Neural crest cell (in vitro differentiated cells): ENCODE measurements at places on chromosomes 3 and 15. TPM values are rescaled to one million over a fixed set of nuclear protein-coding genes. Genes with fewer than 3 reads are reported as not detected.

DNA sequence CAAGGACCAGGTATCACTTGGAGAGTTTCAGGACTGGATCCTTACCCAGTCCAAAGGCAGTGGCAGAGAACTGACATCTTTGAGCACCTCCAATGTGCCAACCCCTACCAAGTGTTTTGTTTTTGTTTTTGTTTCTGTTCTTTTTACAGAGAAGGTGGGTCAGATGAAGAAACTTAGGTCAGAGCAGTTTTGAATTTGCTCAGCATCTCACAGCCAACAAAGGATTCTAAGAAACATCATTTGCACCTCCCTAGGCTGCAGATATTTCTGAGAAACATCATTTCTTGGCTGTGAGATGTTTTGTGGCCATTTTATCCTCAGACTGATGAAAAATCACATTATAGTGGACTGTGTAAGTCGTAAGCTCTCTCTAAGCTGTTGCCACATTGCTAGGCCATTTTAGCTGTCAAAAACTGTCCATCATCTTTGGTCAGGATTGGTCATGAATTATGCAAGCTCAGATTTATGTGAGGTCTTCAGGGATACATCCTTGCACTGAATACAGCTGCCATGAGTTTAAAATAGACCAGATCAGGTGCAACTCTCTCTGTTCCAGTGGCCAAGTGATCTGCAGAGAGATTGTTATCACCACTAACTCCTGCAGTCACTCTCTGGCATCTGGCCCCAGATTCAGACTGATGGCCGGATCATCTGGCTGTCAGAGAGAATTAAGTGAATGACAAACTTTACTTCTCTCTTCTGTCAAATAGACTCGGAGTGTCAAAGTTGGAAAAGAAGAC lies 341.5 kb downstream of the EPHB1 start:
- no peak for DNase-seq

DNA sequence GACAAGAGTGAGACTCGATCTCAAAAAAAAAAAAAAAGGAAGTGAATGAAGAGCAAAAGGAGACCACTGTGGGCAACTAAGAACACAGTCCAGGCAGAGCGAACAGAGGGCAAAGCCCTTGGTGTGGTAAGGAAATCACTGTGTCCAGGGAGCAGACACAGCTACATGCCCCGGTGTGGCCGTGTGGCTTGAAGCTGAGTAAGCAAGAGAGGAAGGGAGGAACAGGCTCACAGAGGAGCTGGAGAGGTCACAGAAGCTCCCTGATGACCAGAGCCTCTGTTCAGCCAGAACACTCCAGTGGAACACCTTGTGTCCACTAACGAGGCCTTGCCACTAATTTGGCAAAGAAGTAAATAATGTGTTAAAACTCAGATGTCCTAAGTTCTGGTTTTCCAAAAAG lies 60.6 kb upstream of the GATA2 start:
- DNase-seq = no peak

- no peak for DNase-seq
These were observed 40.8 kb upstream of the FILIP1L start for GRCh38 chr3:100155128-100155527.

DNA sequence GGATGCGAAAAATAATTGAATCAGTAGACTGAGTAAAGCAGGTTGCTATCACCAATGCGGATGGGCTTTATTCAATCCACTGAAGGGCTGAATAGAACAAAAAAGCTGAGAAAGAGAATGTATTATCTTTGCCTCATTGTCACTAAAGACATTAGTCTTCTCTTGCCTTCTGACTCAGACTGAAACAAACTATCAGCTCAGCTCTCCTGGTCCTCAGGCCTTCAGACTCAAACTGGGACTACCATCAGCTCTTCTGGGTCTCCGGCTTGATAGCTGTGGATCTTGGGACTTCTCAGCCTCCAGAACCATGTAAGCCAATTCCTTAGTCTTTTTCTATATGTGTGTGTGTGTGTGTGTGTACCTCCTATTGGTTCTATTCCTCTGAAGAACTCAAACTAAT lies 12.6 kb downstream of the IFT57 start:
- no peak for DNase-seq

GP5 gene
- 0.09 TPM in 1 of 2 replicates, not detected in the other for total RNA-seq

GRCh38 chr15:86312486-86312885 lies 232.8 kb downstream of the AGBL1 start:
- no peak for DNase-seq

GRCh38 chr15:68385671-68386586 lies 46.0 kb downstream of the ITGA11 start:
- no peak for DNase-seq

DNA sequence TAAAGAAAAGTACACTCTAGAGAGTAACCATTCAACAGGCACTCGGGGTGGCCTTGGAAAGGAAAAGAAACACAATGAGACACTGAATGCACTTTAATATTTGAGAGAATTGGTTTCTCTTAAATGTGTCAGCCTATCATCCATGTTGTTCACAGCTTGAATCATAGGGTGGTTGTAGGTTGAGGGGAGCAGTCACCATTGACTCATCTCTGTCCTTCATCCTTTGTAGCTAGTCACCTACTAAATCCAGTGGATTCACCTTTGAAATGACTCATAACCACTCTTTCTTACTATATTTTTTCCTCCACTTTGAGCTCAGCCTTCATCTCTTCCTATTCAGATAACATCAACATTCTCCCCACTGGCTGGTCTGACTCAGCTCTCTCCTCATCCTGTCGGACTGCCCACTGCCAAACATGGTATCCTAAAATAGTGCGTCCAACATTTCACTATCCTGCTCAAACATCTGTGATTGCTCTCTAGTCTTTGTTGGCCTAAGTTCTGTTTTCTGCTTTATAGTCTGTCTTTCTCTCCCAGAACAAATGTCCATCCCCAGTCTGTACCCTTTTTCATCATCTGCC lies 182.7 kb upstream of the GADL1 start:
- no peak for DNase-seq

GRCh38 chr15:51736069-51736468 lies 1.4 kb downstream of the LYSMD2 start:
- DNase-seq = no peak

DNA sequence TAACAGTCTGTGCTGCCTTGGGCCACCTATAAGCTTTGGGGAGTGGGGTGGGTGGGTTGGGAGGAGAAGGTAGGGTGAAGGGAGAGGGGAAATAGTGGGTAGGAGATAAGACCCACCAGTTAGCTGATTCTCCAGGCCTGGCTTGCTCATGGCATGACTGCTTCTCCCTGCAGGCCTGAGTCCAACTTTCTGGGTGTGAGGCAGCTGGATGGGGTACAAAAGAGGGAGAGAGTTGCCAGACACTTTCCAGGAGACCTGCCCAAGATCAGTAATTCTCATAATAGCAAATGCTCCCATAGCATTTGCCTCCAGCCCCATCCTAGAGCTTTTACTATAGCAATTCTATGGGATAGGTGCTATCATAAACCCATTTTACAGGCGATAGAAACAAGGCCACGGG lies 7.7 kb downstream of the CGNL1 start:
- DNase-seq = no peak

DNA sequence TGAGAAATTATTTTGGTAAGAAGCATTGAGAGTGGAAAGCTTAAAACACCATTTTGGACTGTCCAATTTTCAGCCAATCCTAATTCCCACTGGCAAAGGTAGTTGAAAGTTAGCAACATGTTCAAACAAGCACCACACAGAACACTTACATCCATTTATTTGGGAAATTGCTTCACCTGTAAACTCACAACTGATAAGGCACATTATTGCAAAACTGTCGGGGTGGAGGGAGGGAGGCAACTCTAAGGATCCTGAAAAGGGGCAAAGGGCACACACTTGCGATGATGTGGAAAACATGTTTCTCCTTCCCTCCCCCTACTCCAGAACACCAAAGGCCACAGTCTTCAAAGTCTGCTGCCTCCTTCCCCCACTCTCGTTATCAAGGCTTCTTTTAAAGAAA lies 9.4 kb downstream of the TMEM41A start:
- DNase-seq = no peak

- no peak for DNase-seq
These were observed 49.0 kb downstream of the B3GNT5 start for GRCh38 chr3:183301937-183302580.

AADACL2 gene
- total RNA-seq = not detected in 2 replicates

PLA2G4B gene
- 5.7 and 8.5 TPM in 2 replicates for total RNA-seq

PPP1R14D gene
- not detected in 2 replicates for total RNA-seq

LYZL4 gene
- not detected in 2 replicates for total RNA-seq

CACNA1D gene
- 1.1 and 2.3 TPM in 2 replicates for total RNA-seq

GOLGA8G gene
- not detected in 2 replicates for total RNA-seq

GRCh38 chr3:13051066-13051465 lies 22.2 kb downstream of the IQSEC1 start:
- no peak for DNase-seq

DNA sequence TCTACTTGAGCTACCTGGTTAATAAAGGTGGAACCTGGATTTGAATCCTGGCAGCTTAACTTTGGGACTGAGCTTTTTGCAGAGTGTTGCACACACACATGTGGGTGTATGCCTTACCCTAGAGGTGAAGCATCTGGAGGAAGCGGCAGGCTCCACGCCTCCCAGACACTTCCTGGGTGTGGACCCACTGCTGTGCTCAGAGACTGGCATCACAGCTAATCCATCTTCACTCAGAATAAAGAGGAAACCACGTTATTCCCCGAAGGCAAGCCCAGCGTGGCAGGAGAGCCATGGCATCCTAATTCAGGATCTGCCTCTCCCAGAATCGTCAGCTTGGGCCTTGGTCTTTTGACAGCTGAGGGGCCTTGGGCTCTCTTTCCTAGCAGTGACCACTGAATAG lies 25.5 kb downstream of the CCDC13 start:
- DNase-seq = no peak

DNA sequence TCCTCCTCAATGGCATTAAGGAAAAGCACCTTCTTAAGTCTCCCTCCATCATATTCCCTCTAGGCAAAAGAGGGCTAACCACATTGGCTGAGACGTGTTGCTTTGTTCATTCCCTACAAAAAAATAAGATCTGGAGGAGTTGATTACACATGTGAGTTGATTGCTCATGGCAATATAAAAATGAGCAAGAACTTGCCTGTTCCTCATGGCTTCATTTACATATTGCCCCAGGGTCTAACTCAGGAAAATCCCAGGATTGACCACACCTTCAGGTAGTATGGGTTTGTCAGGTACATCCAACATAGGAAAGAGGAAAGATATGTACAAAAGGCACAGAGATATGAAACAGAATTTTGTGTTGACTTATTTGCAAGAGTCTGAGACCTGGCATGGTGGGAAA lies 35.5 kb downstream of the NFKBIZ start:
- no peak for DNase-seq

HEG1 gene
- 32.0 and 33.8 TPM in 2 replicates for total RNA-seq

DNA sequence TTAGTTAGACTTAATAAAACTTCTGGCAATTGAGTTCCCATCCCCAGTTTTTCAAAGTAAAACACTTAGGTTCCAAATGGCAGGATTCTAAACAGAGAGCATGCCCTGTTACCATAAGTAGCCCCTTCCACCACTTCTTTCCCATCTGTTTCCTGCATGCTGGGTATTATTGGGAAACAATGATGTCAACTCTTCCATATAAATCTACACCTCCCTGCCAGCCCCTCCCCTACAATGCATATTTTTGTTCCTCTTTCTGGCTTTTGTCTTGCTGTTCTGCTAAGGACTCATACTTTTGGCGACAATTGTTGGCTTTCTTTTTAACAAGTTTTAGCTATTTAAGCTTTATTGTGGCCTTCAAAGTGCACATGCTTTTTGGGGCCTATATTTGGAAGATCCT lies 11.1 kb downstream of the ARHGAP31 start:
- no peak for DNase-seq

TRIM71 gene
- 92.4 and 95.2 TPM in 2 replicates for total RNA-seq

DNA sequence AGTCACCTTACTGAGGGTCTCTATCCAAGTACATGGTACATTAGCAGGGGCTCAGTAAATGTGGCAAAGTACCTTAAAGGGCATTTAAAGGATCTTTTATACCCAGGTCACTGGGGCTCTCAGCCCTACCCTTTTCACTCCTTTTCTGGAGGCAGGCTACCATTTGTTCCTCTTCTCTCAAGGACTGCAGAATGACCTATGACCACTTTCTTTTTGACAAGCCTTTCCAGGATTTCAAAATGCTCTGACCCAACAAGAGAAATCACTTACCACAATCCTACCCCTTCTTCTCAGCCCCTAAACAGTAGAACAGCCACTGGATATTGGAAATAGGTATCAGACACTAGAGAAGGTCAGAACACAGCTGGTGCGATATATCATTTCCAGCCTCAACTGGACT lies 221.8 kb upstream of the TPRG1 start:
- DNase-seq = no peak

GRCh38 chr3:182739619-182740018 lies 53.7 kb upstream of the ATP11B start:
- no peak for DNase-seq

DNA sequence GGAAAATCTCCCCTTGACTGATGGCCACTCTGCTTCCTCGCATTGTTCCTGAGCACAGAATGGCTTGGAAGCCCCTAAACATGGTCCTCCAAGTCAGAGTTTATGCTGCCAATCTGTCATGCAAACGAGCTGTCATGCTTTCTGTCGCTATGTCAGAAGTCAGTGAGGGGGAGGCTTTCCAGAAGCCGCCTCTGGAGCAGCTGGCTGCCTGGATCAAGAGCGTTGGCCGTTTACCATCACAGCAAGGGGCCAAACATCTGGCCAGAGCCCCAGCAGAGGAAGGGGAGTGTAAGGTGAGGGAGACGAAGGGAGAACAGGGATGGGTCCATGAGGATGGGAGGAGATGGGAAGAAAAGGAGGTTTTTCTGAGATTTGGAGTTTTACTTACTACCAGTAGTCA lies 372.6 kb upstream of the NR2F2 start:
- no peak for DNase-seq

GRCh38 chr15:81394603-81395002 lies 20.6 kb upstream of the TMC3 start:
- DNase-seq = no peak

DNA sequence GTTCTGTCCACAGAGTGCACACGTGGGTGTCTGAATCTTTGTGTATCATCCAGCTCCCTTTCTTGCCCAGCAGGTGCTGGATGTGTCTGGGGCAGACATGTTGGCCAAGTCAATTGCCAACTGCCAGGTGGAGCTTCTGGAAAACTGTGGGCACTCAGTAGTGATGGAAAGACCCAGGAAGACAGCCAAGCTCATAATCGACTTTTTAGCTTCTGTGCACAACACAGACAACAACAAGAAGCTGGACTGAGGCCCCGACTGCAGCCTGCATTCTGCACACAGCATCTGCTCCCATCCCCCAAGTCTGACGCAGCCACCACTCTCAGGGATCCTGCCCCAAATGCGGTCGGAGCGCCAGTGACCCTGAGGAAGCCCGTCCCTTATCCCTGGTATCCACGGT lies 12.5 kb upstream of the RPP14 start:
- no peak for DNase-seq

DNA sequence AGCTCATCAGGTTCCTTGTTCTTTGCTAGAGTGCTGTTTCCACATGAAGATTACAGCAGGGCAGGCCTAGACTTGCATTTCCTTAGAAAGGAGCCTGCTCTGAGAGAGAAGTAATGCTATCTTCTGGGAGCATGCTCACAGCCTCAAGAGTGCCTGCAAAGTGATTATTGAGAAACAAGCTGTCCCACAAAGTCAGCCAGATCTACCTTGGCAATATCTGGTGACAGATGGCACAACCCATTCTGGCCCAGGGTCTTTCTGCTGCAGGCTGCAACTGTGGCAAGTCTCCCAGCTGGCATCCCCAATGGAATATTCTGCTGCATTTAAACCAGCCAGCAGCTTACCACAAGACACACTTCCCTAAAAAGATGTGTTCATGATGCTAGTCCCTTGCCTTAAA lies 29.3 kb downstream of the MTMR10 start:
- DNase-seq = no peak
